ENCODE measurements at places on chromosomes 16 and 17. TPM values are rescaled to one million over a fixed set of nuclear protein-coding genes. Genes with fewer than 3 reads are reported as not detected.

The DUS1L gene
- 59.8 TPM for total RNA-seq

The CD300LF gene
- total RNA-seq = not detected

The MT1E gene
- total RNA-seq = 18.5 TPM

The DNAAF1 gene
- not detected for total RNA-seq

The RRAD gene
- total RNA-seq = 0.65 TPM

The HSPB9 gene
- total RNA-seq = not detected

The EME1 gene
- 2.6 TPM for total RNA-seq

The ZSCAN10 gene
- not detected for total RNA-seq

The BRIP1 gene
- 8.2 TPM for total RNA-seq

The ABCC3 gene
- 1.6 TPM for total RNA-seq

The PYDC1 gene
- not detected for total RNA-seq

The KRTAP4-5 gene
- total RNA-seq = not detected

The CCL17 gene
- not detected for total RNA-seq

The MT1A gene
- total RNA-seq = not detected

The SOX15 gene
- total RNA-seq = not detected

The STX1B gene
- total RNA-seq = under 0.01 TPM

The TP53TG3 gene
- total RNA-seq = not detected

The TRPV3 gene
- not detected for total RNA-seq

The PIK3R6 gene
- not detected for total RNA-seq

The ATAD5 gene
- 3.6 TPM for total RNA-seq

The SHBG gene
- not detected for total RNA-seq

The PPP1R27 gene
- not detected for total RNA-seq

The SLC5A11 gene
- total RNA-seq = under 0.01 TPM

The SHISA6 gene
- total RNA-seq = not detected

The ACADVL gene
- 164 TPM for total RNA-seq

The SPSB3 gene
- total RNA-seq = 40.6 TPM

The KCNJ2 gene
- 21.4 TPM for total RNA-seq

The TNFRSF13B gene
- not detected for total RNA-seq

The ADAMTS18 gene
- 0.76 TPM for total RNA-seq

The GGT6 gene
- not detected for total RNA-seq

The RHBDL1 gene
- 0.30 TPM for total RNA-seq

The KRTAP3-1 gene
- total RNA-seq = not detected

The DNASE1L2 gene
- total RNA-seq = 0.97 TPM

The PSMB10 gene
- total RNA-seq = 85.9 TPM

The OTOP3 gene
- total RNA-seq = not detected

All from epithelial cell of umbilical artery (primary cell).